ENCODE measurements at places on chromosomes 6 and 20.

DNA sequence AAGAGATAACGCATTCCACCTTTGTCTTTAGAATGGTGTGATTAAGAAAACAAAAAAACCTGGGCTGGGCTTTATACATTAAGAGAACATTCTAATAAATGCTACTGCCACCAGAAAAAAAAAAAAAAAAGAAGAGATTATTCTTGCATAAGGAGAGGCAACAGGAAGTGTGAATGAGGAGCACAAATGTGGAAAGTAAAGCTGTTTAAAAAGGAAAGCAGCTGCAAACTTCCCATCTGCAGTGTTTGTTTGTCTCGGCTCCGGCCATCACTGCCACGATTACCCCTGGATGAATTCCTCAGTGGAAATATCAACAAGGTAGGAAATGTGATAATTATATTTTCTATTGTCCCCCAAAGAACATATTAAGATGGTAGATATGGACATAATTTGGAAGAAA, 223.9 kb downstream of the PHF3 start:
- DNase-seq: no peak

- no peak for DNase-seq
These were observed 7.1 kb downstream of the FHL5 start for GRCh38 chr6:96570053-96570452.

- DNase-seq: no peak
These were observed 481.2 kb downstream of the TFAP2A start for GRCh38 chr6:9933677-9934076.

DNA sequence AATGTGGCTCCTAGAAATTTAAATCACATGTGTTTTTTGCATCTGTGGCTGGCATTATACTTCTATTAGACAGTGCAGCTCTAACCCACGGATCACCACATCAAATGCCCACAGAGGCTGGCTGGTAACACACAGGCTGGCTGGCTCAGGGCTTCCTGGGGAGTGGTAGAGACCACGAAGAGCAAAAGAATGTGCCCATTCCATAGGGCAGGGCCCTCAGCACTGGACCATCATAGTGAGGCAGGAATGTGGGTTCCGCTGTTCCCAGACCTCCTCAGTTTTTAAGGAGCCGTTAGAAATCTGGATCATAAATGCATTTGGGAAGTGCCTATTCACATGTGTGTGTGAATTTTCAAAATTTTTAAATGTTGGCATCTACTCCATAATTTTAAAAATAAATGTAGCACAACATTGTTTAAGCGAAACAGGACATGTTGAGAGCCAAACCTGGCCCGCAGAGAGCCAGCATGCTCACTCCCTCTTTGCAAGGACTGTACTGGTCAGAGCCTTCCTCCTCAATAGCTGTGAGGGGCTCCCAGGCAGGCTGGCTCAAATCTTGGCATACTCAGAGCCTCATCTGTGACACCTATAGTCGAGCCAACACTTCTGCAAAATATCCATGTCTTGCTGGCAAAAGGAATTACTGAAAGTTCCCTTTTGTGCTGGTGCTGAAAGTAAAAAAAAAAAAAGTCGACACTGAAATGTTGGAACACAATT, 190.5 kb downstream of the FNDC1 start:
- no peak for DNase-seq

DNA sequence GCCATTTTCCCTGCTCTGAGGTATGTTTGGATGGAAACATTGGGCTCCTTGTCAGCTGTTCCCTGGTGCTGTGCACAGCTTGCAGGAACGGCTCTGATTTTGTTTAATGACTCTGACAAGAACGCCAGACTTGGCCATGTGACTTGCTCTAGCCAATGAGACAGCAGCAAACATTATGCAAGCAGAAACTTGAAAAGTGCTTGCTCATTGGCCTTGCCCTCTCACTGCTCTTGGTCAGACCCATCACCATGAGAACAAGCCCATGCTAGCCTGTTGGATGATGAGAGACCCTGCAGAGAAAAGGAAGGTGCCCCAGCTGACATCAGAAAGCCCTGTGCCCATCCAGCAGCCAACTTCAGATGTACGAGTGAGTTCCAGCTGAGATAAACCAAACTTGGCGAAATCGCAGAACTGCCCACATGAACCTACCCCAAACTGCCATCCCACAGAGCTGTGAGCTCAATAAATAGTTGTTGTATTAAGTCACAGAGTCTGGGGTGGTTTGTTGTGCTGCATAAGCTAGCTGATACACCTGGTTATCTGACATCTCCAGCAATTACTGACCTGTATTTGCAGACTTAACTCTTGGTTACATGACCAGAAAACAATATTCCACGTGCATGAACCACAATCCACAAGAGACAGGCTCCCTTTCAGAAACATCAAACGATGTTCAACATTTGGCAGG, 96.9 kb downstream of the JPH2 start:
- no peak for DNase-seq

- no peak for DNase-seq
These were observed 256.0 kb downstream of the CDKAL1 start for GRCh38 chr6:20790032-20790791.
